ENCODE measurements at places on chromosomes 13 and 19.

DNA sequence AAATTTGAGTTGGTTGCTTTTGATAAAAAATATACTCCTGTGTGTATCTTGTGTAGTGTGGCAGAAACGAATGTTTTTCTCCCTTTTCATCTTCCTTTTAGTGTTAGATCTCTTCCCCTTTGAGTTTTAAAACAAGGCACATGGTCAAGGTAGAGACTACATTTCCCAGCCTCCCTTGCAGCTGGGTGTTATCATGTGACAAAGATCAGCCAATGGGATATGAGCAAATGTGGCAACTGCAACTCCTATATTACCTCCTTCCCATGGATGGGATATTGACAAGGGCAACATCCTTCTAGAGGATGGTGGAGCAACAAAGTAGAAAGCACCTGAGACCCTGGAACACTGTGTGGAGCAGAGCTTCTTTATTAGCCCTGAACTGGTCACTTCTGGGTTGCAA is 42.4 kb downstream of the ADGRE3 start:
- DNase-seq = no peak

DNA sequence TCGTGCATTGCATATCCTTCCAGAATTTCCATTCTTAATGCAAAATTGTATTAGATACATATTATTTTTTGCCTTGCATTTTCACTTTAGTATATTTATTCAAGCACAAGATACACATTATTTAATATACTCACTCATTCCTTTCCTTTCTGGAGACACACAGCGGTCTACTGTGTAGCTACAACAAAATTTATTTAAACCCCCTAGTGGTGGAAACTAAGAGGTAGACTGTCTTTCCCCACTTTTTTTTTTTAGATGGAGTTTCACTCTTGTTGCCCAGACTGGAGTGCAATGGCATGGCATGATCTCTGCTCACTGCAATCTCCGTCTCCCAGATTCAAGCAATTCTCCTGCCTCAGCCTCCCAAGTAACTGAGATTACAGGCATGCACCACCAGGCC is 2040.3 kb upstream of the PCDH20 start:
- DNase-seq = no peak

- DNase-seq = no peak
Measured at GRCh38 chr13:104301171-104301975, 1235.2 kb upstream of the SLC10A2 start.

DNA sequence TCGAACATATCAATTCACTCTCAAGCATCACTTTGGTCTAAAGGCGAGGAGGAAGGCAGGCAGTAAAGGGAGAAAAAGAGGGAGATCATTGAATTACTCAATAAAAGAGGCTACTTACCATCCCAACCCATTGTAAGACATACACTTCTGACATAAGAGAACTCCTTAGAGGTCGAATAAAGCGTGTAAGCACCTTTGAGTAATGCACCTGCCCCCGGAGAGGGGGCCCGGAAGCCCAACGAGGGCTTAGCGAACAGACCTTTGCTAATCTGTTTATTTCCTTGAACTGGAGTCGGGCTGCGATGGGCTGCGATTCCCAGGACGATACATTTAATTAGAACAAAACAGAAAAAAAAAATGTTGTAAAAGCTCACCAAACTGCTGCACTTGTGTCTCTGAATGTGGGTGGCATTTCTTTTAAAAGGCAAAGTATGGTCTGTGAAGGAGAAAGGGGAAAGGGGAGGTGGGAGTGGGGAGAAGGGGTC is 3.0 kb downstream of the ZC3H4 start:
- no peak for DNase-seq

- DNase-seq = no peak
Measured at GRCh38 chr13:84553227-84553626, 671.0 kb upstream of the SLITRK1 start.

DNA sequence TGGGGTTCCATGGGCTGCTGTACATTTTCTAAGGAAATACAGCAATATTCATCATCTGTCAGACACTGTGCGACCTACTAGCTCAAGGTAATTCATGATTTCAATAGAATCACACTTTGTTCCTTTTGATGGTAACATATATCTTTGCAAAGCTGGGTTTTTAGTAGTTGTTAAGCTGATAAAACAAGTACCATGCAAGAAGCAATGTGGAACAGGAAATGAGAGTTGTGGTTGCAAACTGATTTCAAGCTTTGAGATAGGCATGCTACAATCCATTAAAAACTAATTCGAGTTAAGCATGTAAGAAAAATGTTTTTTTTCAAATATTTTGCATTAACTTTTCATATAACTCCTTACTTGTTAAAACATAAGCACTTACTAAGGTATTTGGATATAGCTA is 6.8 kb upstream of the MBNL2 start:
- DNase-seq = no peak

GRCh38 chr13:30023196-30023895 is 172.9 kb upstream of the UBL3 start:
- no peak for DNase-seq

- DNase-seq = no peak
Measured at GRCh38 chr13:33016414-33017322, at the start of gene KL. TSS of gene KL (plus strand) at chr13:33016423. CDS start at chr13:33016441, 18 bp downstream.

- DNase-seq = peak; percentile 41
Measured at GRCh38 chr13:101698400-101698799, 245.9 kb downstream of the ITGBL1 start.

DNA sequence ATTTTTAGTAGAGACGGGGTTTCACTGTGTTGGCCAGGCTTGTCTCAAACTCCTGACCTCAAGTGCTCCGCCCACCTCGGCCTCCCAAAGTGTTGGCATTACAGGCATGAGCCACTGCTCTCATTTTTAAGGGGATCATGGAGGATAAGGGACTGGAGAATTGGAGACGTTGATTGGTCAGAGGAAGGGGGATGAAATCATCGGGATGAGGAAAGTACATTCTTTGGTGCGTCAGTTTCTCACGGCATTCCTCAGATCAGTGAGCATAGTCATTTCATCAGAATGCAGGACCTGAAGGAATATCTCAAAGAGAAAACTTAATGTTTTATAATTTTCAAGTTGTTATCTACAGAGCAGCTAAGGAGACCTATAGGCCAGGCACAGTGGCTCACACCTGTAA is 14.0 kb downstream of the ZNF114 start:
- DNase-seq = peak; percentile 91

- no peak for DNase-seq
Measured at GRCh38 chr13:61857198-61857597, 441.5 kb upstream of the PCDH20 start.

DNA sequence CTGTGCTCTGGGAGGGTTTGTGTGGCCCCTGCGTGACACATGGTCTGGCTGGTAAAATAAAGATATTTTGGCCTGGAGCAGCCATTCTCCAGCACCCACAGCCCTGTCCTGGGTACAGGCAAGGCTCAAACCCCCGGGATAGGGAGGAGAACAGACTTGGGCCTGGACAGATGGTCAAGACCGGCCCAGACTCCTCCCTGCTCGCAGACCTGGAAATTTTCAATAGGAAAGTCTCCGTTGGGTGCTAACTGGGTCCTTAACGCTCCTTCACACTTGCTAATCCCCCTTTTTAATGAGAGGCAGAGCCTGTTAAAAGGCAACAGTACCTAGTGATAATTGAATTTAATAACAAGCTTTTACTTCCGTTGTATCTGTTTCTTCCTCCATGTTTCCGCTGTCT is 2.5 kb downstream of the PALM start:
- DNase-seq = no peak

- no peak for DNase-seq
Measured at GRCh38 chr19:45506989-45507871, at the start of gene VASP. TSS of gene VASP (plus strand) at chr19:45507479. CDS start at chr19:45507772, 293 bp downstream.

GRCh38 chr13:38821770-38822551 is 135.1 kb downstream of the FREM2 start:
- DNase-seq = no peak

GRCh38 chr13:63409791-63410351 is 1994.2 kb upstream of the PCDH20 start:
- no peak for DNase-seq

- no peak for DNase-seq
Measured at GRCh38 chr19:5128251-5128935, 159.5 kb downstream of the KDM4B start.

GRCh38 chr13:108212886-108213285 is 2.5 kb downstream of the LIG4 start:
- no peak for DNase-seq

GRCh38 chr19:18419699-18420460 is 682 bp downstream of the SSBP4 start:
- no peak for DNase-seq

GRCh38 chr13:31930490-31930889 is 101.1 kb upstream of the FRY start:
- no peak for DNase-seq

DNA sequence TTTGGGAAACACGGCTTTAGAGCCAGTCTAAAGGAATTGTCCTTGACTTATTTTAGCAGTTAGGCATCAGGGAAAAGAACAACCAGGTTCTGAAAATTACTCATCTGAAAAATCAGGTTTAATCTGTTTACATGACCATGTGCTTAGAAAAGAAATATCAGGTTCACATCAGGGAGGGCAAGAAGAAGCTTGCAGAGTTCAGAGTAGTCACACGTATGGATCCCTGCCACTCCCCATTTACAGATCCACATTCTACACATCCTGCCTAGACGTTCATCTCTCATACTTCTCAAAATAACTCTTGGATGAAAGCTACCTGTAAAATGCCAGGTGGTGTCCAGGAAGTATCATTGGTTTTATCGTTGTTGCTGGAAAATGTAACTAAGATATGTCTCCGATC is 14.0 kb upstream of the PHF11 start:
- DNase-seq = no peak

DNA sequence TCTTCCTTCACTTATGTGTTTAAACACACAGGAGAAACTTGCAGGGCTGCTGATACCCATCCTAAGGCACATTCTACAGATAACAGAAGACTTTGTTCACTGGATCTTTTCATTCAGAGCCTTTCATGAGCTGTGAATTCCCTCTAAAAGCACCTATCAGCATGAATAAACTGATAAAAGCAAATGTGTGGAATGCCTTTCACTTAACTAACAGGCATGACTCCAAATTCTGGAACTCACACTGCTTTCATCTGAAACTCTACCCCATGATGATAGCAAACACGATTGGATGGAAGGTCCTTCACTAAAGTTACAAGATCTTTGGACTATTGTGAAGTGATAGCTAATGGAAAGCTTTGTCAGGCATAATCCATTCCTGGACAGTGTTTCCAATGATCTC is 457.3 kb downstream of the EFNB2 start:
- no peak for DNase-seq

- no peak for DNase-seq
Measured at GRCh38 chr13:22062478-22063205, 391.8 kb downstream of the FGF9 start.

All from AG09309 (cell line).